Right ventricle myocardium superior (tissue), 1 donor: ENCODE measurements at places on chromosomes 3 and 15.

- DNase-seq = no peak
These were observed 2.8 kb downstream of the RRP9 start for GRCh38 chr3:51938780-51939425.

DNA sequence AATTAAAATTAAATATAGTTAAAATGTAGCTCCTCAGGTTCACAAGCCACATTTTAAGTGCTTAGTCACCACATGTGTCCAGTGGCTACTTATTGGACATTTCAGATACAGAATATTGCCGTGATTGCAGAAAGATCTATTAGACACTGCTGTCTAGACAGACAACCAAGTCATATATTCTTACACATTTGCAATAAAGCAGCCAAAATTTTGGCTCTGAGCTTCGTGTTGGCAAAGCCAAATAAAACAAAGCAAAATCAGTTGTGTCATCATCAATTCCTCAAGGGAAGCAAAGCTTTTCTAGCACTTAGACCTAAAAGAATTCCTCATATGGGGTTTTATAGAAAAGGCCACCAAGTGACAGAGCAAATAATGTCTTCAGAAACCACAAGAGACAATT lies 193.1 kb upstream of the LPP start:
- no peak for DNase-seq

GRCh38 chr15:34783431-34783830 lies 11.9 kb downstream of the ACTC1 start:
- no peak for DNase-seq

GRCh38 chr3:683770-684169 lies 409.1 kb upstream of the CNTN6 start:
- no peak for DNase-seq

DNA sequence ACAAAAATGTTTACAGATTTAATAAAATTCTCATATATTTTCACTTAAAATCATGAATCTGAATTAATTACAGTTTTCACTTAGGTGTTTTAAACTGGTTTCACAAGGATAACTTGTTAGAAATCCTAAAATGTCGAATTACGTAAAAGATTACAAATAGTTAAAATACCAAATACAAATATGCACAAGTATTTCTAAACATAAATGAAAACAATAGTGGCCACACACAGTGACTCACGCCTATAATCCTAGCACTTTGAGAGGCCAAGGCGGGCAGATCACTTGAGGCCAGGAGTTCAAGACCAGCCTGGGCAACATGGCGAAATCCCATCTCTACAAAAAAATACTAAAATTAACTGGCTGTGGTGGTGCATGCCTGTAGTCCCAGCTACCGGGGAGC lies 10.9 kb upstream of the TBL1XR1 start:
- DNase-seq = no peak

GRCh38 chr15:58738046-58738707 lies 11.3 kb downstream of the ADAM10 start:
- DNase-seq = no peak

- no peak for DNase-seq
These were observed 17.3 kb downstream of the EHD4 start for GRCh38 chr15:41955100-41955499.

DNA sequence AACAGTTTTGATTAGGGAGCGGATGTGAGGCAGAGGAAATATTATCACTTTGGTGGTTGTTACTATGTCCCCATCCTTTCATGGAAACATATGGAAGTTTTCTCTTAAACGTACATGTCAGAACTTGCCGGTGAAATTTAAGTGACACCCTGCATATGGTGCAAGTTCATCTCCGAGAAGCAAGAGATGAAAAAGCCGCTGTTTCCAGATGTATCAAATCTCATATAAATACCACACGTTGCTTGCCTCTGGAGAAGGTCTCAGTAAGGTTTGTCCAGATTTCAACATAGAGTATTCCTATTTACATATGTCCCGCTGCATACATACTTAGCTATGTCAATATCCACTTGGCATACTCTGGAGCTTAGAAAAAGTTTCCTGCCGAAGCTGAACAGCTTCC lies 172.2 kb upstream of the ICE2 start:
- no peak for DNase-seq

- no peak for DNase-seq
These were observed 131.5 kb downstream of the SLC9A9 start for GRCh38 chr3:143716731-143717130.

- no peak for DNase-seq
These were observed 370.4 kb upstream of the CDIN1 start for GRCh38 chr15:36208868-36209582.

DNA sequence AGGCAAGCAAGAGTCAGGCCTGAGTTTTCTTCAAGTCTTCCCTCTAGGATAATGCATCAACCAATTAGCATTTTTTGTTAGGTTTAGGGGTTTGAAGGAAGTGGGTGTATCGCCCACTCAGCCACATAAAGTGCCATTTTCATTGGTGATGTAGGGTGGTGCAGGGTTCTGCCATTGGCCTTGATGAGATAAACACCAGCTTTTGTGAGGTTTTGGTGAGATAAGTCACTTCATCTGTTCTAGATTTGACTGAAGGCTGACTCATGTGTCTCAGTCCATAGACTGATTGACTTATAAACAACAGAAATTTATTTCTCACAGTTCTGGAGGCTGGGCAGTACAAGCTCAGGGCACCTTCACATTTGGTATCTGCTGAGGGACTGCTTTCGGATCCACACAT lies 84.5 kb upstream of the C3orf80 start:
- DNase-seq = no peak

- no peak for DNase-seq
These were observed 167.8 kb downstream of the MYRIP start for GRCh38 chr3:39977058-39977794.

GRCh38 chr15:62775932-62776331 lies 266.6 kb upstream of the TPM1 start:
- no peak for DNase-seq

- DNase-seq = no peak
These were observed 728.3 kb upstream of the SGO1 start for GRCh38 chr3:20914310-20914709.

DNA sequence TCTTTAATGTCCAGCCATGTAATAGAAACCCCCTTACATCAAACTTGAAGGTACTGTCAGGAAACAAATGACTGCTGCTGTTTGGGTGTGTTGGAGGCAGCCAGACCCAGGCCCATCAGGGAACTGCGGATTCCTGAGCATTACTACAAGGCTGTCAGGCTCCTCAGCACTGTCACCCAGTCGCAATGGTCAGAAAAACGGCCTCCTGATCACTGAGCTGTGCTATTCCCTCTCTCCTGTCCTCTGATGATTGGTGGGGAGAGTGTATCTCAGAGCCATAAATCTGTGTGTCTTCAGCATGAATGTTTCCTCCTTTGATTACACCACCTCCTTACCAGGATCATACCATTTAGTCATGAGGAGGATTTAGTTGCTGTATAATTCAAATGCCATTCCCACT lies 135.2 kb upstream of the GADL1 start:
- no peak for DNase-seq

DNA sequence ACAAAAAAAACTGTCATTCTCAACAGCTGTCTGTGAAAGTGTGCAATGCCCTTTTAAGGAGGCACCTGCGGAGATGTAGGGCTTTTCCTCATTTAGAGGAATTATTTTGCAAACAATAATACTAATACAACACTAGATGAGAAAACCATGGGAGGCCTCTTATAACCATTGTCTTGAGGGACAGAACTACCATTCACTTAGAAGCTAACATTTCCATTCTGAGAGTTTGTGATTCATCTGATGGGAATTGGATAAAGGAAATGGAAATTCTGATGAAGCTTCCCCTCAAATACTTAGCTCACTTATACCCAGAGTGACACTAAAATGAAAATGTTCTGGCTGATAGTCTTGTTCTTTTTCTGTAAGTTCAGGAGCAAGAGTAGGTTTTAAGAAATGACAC lies 147.7 kb downstream of the CADPS start:
- no peak for DNase-seq

DNA sequence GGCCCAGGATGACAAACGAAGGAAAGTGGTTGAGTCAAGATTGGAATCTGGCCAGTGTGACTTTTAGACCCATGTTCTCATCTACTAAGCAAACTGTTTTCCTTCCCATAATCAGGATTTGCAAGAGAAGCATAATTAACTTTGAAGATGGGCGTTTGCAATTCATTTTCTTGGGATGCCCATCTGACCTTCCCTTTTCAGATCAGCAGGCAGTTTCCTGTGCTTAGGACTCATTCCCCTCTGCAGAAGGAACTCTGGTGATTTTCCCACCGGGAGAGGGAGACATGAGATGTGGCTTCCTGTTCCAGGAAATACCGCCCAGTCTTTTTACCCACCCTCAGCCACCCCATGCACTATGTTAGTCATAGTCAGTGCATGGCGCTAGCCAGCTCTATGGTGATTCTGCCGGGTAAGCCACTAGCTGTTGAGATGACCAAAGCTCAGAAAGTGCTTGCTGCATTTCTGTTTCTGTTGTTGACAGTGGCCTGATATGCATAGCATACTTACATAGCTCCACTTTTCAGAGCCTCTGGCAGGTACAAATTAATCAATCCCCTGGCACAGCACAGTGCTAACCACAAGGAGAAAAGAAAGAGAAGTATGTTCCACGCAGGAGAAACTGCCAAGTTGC lies 129.4 kb downstream of the VGLL4 start:
- DNase-seq = no peak

DNA sequence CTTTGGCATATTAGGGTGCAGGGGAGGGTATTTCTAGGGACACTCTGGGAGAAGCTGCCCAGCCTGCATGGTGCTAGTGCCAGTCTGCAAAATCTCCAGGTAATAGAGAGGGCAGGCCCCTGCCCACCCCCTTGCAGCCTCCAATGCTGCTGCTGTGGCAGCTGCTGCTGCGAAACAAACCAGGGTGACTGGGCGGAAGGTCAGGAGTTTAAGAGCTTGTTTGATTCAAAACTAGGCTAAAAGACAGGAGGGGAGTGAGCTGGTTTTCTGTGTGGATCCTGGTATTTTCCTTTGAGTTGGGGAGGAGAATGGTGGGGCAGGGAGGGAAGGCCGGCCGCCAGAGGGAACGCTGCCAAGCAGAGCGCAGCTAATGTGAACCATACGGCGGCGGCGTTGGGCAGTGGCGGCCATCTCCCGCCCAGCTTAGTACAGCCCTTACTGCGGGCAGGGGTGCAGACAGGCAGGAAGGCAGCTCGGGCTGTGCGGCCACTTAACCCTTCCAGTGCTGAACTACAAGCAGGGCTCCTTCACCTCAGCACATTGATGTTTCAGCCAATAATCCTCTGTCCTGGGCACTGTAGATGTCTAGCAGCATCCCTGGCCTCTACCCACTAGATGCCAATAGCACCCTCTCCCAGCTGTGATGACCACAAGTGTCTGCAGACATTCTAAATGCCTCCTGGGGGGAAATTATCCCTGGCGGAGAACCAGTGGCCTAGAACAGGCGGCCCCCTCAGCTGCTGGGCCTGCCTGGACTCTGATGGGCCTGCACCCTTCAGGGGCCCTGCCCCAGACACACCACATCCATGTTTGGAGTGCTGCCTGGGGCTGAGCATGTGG lies 125.7 kb downstream of the EEFSEC start:
- peak; percentile 89 for DNase-seq

DNA sequence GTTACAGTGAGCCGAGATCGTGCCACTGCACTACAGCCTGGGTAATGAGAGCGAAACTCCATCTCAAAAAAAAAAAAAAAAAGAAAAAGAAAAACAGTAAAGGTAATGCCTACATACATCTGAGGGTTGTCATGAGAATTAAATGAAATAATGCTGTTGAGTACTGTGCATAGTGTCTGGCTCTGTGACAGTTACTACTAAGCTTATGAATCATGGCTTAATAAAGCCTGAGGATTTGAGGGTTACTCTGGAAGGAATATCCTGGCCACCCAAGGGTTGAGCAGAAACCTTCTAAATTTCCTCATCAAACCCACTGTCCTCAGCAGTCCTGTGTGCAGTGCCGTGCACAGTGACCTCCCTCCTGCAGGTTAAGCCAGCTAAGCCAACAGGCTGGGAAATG lies 26.8 kb upstream of the ELP6 start:
- no peak for DNase-seq

- no peak for DNase-seq
These were observed 414.7 kb downstream of the EPHA3 start for GRCh38 chr3:89522155-89522554.

DNA sequence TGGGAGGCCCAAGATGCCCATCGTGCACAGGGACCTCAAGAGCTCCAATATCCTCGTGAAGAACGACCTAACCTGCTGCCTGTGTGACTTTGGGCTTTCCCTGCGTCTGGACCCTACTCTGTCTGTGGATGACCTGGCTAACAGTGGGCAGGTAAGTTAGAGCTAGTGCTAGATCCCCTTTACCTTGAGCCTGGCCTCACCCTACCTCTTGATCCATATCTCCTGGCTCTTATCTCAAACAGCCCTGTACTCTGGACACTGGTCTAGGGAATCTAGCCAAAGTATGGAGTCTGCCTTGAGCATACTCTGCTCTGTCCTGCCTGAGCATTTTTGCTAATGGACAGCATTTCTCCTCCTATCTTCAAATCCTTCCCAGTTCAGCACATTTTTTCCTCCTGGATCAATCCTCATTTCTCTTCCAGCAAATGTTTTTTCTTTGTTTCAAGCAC lies 65.9 kb downstream of the TGFBR2 start:
- no peak for DNase-seq

GRCh38 chr3:20442846-20443245 lies 256.8 kb upstream of the SGO1 start:
- no peak for DNase-seq

GRCh38 chr3:183438735-183439134 lies 10.3 kb upstream of the MCF2L2 start:
- DNase-seq = no peak

DNA sequence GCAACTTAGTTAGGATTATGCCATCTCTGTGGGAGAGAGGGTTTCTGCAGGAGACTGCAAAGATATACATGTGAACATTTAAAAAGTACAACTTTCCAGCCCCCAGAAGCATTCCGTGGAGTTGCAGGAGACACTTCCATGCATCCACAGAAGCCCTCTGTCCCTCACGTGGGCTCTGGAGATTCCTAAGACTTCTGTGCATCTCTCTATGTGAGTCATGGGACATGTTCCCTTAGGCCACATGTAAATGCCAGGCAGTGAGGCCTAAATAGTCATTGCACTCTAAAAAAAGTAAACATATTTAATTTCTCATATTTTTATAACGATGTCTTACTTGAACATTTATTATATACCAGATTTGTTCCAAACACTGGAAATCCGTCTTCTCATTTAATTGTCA lies 126.5 kb upstream of the ROPN1 start:
- DNase-seq = no peak

- DNase-seq = no peak
These were observed 123.6 kb downstream of the RPL22L1 start for GRCh38 chr3:170746175-170746942.

DNA sequence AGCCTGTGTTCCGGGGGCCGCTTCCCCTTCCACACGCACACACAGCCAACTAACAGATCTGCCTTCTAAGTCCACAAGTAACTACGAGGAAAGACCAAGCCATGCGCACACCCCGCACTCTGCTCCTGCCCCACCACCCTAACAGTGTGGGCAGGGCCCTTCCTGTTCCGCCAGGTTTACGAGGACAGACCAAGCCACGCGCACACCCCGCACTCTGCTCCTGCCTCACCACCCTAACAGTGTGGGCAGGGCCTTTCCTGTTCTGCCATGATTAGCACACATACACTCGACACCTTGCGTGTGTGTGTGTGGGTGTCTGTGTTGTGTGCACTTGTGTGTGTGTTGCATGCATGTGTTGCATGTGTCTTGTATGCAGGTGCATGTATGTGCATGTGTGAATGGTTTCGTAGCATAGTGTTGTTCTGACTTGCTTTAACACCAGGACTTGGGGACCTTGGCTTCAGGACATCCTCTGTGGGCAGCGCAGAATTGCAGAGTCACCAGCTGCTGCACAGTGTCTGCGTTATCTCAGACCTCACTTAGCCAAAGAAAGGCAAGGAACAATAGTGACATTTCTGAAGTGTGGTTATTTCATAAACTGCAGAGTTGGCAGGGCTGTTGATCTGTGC lies 114.4 kb downstream of the CHSY1 start:
- peak; percentile 46 for DNase-seq
